ENCODE measurements at places on chromosomes 7 and 10.
A peak's percentile ranks its signal among the peaks of the same experiment; 100 is the strongest.

GRCh38 chr7:47638679-47639315 is 56.9 kb upstream of the TNS3 start:
- DNase-seq: no peak

- peak; percentile 5 for DNase-seq
Observed at GRCh38 chr7:113289140-113289740, 170.9 kb upstream of the SMIM30 start.

DNA sequence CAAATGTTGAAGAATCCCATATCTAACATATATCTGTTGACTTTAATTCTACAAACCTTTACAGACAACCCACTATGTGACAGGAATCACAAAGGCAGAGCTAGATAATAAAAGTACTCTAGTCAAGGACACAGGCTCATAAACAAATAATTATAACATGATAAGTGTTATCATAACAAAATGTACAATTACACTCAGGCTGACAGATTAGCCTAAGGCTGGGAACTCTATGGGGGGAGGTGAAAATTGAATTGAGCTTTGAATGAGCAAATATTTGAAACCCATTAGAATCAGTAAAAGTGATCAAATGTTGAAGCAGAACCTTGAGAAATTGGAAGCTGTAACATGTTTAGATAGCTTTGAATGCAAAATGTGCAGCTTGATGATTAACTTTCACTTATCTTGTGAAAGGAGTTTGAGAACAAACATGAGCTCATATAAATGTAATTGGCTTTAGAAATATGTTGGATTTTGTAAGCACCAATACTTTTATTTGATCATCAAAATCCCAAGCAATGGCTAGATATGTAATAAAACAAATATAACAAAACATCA is 970.2 kb downstream of the SORCS3 start:
- no peak for DNase-seq

DNA sequence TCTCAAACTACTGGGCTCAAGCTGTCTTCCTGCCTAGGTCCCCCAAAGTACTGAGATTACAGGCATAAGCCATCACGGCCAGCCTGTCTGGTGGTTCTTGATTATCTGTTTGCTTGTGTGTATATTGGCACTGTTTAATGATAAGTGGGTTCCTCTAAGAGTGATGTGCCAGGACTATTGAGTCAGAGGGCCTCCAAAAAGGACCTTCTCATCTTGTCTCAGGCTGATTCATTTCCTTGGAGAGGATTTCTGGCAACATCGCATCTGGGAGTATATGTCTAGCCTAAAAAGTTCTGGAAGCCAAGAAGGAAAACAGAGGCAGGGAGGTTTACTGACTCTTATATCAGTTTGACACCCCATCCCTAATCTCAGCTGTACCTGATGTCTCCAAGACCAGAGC is 27.1 kb upstream of the AKAP9 start:
- no peak for DNase-seq

- no peak for DNase-seq
Observed at GRCh38 chr7:39525926-39526325, 40.3 kb upstream of the YAE1 start.

DNA sequence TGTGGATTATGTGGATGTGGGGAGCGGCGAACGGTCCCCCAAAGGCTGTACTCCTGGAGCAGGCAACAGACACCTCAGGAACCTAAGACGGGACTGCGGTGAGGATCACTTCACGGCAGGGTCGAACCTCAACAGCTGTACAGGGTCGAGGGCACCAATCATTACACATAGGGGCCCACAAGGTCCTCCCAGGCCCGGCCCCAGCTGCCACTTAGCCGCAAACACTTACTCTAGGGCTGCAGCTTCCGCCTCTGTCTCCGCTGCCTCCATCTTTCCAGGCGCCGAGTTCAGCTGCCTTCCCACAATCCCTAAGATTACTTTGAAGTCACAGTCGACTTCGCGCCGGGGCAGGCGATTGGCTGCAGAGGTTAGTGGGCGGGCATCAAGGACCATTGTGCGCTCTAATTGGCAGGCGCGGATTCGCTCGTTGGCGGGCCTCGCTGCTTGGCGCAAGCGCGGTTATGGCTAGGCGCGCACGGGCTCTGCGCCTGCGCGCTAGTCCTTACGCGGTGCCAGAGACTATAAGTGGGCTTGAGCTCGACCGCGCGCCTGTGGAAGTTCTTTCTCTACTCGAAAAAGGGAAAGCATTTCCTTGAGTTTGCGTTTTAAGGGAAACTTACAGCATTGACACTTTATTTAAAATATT is at the start of gene ZWINT:
Gene ZWINT (minus strand): TSS at position 293 of the 646 bp plus-strand sequence. CDS start 23 bp downstream, at position 270.
- peak; percentile 86 for DNase-seq

- DNase-seq: no peak
Observed at GRCh38 chr10:108060246-108060645, 895.7 kb upstream of the SORCS1 start.

GRCh38 chr7:1623810-1624209 is 46.3 kb upstream of the ELFN1 start:
- DNase-seq: no peak

DNA sequence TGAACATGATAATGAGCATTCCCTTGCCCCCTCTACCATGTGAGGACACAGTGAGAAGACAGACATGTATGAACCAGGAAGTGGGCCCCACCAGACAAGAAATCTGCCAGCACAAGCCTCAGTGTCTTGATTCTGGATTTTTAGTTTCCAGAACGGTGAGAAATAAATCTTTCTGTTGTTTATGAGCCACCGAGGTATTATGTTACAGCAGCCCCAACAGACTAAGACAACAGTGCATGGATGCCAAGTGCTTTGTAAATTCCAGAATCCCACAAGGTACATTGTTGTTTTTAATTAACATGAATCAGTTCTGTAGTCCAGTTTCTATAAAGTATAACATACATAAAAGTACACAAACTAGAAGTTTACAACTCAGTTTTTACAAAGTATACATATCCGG is 162.2 kb downstream of the ARHGAP21 start:
- DNase-seq: no peak
